Vagina (tissue), 2 donors: ENCODE measurements at places on chromosomes 12 and 14.
A peak's percentile ranks its signal among the peaks of the same experiment; 100 is the strongest.

GRCh38 chr12:27680619-27681018 lies 15.6 kb upstream of the REP15 start:
- DNase-seq: no peak

GRCh38 chr12:28130625-28131598 lies 59.3 kb upstream of the CCDC91 start:
- DNase-seq: no peak

DNA sequence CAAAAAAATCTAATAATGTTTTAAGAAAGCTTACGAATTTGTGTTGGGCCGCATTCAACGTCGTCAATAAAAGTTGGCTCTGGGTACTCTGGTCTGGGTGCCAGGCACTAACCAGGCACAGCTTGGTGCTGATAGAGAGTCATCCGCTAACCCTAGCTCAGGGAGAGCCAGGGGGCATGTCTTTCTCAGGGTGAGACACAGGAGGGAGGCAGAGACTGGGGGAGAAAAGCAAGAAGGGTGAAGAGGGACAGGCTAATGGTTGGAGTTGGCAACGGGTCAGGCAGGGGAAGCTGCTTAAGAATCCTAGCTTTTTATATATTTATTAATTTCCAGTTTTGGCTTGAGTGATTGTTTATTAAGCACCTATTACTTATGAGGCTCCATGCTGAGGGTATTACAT lies 105.0 kb downstream of the CMKLR1 start:
- DNase-seq: no peak

- peak; percentile 99 for DNase-seq
These were observed 1.9 kb upstream of the PTMS start for GRCh38 chr12:6764011-6764828.

DNA sequence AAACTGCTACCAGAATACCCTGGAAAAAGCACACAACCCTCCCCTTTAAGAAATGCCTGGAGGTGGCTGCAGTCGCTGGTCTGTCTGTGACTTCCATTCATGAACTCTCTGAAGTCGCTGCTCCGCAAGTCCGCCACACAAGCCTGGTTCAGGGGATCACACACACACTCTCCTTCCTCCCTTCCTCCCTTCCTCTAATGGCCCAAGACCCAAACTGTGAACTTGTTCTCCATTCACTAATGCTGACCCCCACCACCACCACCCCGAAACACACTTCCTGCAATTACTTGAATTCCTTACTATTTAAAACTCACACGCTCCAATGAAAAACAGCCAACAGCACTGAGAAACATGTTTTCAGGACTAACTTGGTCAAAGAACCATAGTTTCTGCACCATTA lies 1.0 kb upstream of the LMO3 start:
- DNase-seq: no peak

DNA sequence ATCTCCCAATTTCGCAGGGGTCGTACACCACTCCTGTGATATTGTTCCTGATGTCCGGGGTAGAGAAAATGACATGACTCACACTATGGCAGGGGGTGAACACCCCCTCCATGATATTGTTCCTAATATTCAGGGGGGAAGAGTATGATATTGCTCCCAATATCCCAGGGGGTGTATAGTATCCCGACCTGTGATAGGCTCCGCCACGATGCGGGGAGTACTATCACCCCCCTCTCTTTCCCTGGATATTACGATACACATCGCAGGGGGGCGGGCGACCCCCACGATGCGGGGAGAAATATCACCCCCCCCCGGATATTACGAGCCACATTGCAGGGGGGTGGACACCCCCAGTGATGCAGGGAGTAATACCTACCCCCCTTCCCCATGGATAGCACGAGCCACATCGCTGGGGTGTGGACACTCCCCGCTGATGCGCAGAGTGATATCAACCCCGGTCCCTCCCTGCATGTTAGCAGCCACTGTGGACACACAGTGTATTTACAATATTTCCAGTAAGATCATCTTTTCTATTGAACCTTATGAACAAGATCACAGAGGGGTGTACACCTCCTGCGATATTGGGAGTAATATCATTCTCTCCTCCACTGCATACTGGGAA lies 17.7 kb downstream of the SMIM41 start:
- no peak for DNase-seq
